ENCODE measurements at places on chromosomes 7 and 10.

- DNase-seq = no peak
These were observed 32.0 kb upstream of the MXI1 start for GRCh38 chr10:110175406-110175805.

DNA sequence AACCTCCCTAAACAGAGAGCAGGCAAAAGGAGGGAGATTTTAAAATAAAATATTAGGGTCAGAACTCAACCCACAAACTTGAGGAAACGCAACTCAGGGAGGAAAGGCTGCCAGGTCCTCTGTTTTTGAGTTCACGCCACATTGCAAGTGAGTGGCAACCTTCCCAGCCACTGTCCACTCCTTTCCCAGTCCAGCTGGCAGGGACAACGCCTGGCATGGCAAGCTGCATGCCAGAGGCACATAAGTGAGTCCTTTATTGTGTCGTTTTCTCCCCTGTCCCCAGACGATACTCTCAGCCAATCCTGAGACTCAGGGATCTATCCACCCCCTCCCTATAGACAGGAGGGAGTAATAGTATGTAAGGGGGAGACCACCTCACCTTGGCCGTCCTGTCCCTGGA, 22.4 kb downstream of the FBXW4 start:
- DNase-seq = no peak

- DNase-seq = no peak
These were observed 39.3 kb downstream of the TRIM24 start for GRCh38 chr7:138499340-138499739.

- DNase-seq = no peak
These were observed 78.8 kb downstream of the ELMO1 start for GRCh38 chr7:37369906-37370305.

DNA sequence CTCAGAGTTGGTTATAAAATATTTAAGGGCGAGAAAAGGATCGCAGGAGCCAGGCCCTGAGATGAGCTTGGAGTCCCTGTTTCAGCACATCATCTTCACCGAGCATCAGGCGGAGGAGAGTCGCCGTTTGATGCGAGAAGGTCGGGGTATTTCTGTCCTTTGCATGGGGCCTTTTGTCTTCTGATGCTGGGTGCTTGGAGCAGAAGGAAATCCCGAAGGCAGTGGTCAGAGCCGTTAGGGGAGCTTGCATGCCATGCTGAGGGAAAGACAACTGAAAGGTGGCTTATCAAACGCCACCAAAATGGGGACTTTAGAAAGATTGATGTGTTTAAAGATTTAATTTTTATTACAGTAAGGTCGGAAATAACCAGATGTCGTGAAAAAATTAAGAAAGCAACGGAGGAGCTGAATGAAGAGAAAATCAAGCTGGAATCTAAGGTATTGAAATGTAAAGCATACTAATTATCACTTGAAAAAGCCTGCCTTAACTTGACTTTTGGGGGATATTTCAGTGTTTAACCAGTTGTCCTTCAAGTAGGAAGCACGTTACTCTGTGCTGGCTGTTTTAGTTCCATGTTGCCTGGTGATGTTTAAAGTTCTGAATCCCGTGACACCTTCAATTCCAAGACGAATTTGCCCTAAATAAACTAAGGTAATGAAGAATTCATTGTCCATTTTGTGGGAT, 845 bp downstream of the CCDC172 start:
- DNase-seq = no peak

DNA sequence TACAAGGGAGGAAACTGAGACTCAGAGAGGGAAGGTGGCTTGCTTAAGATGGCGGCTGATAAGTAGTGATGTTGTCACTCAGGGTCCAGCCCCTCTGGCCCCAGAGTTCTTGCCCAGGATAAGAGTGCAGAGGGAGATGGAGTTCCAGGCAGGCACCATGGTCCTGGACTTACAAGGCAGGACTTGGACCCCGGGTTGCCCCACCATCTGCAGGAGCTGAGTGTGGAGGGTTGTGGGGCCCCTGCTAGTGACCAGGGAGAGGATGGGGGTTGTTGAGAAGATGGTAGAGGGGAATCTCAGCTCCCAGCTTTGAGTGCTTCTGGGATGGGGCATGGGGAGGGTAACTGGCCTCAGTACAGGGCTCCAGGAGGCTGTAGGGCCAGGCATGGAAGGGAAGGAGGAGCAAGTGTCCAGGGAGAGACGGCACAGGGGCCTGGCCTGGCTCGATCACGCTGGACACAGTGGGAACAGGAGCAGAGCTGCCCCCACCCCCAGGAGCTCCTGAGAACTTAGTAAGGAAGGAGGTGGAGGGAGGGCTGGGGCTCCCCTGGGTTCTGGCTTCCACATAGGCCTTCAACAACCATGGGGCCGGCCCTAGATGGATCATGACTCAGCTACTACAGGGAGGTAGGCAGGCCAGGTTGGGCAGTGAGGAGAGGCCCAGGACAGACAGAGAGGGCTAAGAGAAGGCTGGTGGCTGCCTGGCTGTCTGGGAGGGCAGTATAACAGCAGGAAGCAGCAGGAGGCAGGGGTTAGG, 28.2 kb downstream of the PPIF start:
- DNase-seq = no peak

DNA sequence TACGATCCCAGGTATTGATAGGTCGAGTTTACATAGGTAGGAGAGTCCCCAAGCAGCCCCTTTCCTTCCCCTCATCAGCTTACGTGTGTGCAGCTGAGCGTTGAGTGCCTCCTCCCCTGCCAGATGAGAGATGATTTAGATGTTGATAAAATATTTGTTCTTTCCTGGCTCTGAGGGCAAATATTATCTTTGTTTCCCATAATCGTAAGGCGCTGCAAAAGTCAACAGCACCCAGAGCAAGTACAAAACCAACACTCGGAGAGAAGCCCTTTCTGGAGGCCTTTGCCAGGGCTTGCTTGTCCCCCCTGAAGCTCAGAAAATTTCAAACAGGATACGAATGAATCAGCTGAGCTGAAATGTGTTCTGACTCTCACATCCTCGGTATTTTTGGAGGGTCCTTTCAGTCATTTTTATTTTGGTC, 683.2 kb downstream of the LRMDA start:
- DNase-seq = no peak

- no peak for DNase-seq
These were observed 21.3 kb downstream of the CCDC3 start for GRCh38 chr10:12980102-12980661.

Measured in esophagus squamous epithelium (tissue), 5 donors.